ENCODE measurements at places on chromosomes 5 and 9. TPM values are rescaled to one million over a fixed set of nuclear protein-coding genes. Genes with fewer than 3 reads are reported as not detected.
A peak's percentile ranks its signal among the peaks of the same experiment; 100 is the strongest.

- DNase-seq: no peak
Observed at GRCh38 chr5:132459031-132459982, 31.3 kb downstream of the IRF1 start.

GRCh38 chr9:6641561-6641960 lies 4.0 kb downstream of the GLDC start:
- DNase-seq: no peak

The FAM114A2 gene
- total RNA-seq: 19.9 TPM

The FOXD4 gene
- not detected for total RNA-seq

- DNase-seq: peak; percentile 23
Observed at GRCh38 chr9:7185612-7186011, 427.8 kb downstream of the KDM4C start.

- DNase-seq: no peak
Observed at GRCh38 chr9:21837501-21837900, 35.1 kb downstream of the MTAP start.

DNA sequence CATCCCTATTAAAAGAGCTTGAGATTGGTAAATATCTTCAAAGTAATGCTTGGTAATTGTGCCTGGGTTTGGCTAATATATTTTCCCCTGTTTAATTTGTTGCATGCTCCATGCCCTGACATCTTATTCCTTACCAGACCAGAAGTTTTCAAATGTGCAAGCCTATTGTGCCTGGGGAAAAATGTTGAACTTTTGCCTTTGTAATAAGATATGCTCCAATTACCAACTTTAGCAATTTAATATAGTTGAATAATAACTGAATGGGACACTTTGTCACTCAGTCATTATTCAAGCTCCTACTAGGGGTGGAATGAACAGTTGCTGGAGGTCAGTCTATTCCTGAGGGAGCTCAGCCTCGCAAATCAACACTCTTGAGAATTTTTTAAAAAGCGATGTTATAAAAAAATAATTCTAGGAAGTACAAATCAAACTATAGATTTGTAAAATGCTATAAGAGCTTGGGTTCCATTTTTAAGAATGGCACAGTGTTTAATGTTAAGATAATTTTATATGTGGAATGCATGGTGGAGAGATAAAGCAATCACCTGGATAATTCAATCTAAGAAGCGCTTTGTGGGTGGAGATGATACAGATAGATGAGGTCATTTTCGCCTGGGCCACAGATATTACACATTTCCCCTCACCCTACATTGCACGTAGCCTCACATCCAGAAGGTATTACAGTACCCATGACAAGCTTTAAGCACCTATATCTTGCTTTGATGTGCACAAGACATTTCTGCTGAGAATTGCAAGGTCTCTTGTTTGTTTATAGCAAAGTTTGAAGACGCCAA lies 231.8 kb downstream of the PIK3R1 start:
- DNase-seq: no peak

DNA sequence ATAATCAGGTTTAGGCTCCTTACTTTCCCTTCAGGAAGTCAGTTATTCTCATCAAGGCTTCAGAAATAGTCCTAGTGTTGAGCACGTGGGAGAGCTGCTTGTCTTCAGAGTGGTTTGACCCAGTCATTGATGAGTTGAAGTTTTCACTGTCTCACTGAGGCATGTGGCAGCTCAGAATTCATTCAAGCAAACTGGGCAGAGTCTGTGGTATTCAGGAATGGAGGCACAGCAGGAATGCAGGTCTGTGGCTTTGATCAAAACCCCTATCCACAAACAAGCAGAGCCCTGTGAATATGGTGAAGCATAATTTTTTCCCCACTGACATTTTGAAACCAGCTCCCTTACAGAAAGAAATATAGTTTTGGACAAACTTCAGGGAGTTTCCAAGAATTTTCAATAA lies 207.3 kb downstream of the CD180 start:
- DNase-seq: peak; percentile 53

- no peak for DNase-seq
Observed at GRCh38 chr5:88060194-88060593, 208.5 kb downstream of the TMEM161B start.

Data from neural progenitor cell (in vitro differentiated cells).